CD4-positive, alpha-beta T cell treated with Interleukin-1 beta for 1 hour (primary cell): ENCODE measurements at places on chromosomes 3 and 15.

DNA sequence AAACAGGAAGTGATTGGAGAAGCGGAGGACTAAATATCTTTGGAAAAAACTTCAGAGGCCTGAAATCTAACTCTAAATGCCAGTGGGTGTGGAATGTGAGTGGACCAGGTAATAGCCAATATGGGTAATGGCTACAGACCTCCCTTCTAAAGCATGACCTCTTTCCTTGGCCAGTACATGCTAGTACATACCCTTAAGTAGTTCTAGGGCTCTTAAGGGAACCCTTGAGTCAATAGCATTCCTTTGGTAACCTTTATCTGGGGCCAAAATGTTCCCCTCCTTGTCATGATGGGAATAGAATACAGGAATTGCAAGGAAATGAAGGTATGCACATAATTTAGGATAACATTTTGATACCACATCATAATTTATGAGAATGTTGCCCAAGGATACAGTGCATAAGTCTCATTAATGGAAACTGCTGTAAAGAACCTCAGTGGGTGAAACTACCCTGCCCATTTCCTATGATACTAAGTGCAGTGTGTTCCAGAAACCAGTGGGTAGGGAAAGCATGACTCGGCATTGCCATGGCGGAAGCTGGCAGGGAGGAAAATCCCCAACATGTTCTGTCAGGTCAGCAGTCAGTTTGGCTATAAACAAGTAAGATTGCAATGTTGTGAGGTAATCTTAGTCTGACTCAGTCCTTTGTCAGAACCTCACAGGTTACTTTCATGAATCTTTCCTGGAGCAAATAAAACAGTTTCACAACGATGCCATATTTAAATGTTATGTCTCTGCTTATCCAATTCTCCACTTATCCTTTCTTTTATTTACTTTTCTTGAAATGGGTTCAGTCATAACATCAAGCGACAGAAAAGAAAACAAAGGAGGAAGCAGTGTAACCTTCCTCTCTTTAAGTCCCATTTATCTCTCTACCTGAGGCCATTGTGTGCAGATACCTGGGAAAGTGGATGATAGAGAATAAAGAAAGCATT is 23.5 kb upstream of the RAP2B start:
- DNase-seq, result peak; percentile 11

- no peak for DNase-seq
Measured at GRCh38 chr3:89474333-89475130, 367.1 kb downstream of the EPHA3 start.

- DNase-seq, result no peak
Measured at GRCh38 chr3:138684396-138684795, 75.8 kb downstream of the FAIM start.

- DNase-seq, result no peak
Measured at GRCh38 chr3:54134713-54135112, 12.4 kb downstream of the CACNA2D3 start.

GRCh38 chr15:50119063-50120040 is at the start of gene ATP8B4:
Gene ATP8B4 (minus strand): TSS chr15:50119233. CDS start chr15:50106966, 12,267 bp downstream.
- DNase-seq, result no peak

- DNase-seq, result peak; percentile 7
Measured at GRCh38 chr3:183212565-183212964, 40.5 kb upstream of the B3GNT5 start.

DNA sequence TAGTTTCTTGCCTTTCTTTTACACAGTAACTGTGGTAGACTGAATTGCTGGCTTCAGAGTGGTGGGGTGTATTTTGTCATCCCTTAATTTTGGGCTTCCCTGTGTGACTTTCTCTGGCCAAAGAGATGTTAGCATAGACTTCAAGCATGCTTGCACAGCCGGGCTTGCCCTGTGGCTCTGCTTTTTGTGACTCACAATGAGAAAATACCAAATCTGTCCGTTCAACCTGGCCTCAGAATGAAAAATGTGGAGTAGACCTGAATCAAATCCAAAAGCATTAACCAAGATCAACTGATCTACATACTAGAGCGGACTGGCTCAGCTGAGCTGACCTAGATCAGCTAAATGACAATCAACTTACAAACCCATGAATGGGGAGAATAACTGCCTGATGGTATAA is 51.4 kb downstream of the PLAAT1 start:
- no peak for DNase-seq
